ENCODE measurements at places on chromosomes 6 and 20.
A peak's percentile ranks its signal among the peaks of the same experiment; 100 is the strongest.

DNA sequence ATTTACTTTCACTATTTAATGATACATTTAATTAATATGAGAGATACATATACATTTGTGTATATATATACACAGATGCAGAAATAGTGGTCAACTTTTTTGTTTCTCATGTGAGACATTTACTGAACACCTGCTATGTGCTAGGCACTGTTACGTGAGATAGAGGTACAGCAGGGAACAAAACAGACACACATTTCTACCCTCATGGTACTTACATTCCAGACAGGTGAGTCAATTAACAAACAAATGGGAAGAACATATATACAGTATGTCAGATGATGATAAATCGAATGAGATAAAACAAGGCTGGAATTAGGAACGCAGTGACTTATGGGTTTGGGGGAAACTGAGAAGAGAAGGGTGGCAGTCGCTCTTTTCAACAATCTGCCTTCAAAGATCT lies 5.1 kb downstream of the TFB1M start:
- DNase-seq: no peak

GRCh38 chr6:54014440-54014839 lies 96.8 kb upstream of the MLIP start:
- no peak for DNase-seq

DNA sequence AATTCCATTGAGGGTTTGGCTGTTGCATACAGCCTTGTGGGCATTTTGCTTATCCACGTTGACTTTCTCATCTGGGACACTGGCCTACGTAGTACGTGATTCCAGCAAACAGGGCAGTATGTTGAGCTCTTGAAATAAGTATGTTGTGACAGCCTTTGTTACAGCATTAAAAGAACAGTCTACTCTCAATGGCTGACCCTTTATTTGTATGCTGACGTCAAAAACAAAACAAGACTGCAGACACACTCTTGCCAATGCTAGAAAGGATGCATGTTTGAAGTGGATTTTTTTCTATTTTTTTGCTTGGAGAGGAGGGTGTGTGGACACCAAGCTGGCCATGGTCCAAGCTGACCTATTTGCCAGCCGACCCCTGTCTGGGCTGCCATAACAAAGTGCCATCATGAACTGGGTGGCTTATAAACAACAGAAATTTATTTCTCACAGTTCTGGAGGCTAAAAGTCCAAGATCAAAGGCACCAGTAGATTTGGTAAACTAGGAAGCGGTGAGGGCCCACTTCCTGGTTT lies 10.8 kb upstream of the SNHG17 start:
- DNase-seq: no peak

- no peak for DNase-seq
Measured at GRCh38 chr6:158512809-158513208, 47.1 kb upstream of the TMEM181 start.

GRCh38 chr6:81630719-81631118 lies 121.8 kb downstream of the TENT5A start:
- DNase-seq: no peak

- no peak for DNase-seq
Measured at GRCh38 chr20:22582386-22582963, 1.9 kb downstream of the FOXA2 start.

GRCh38 chr20:43558412-43559146 lies at the start of gene SGK2:
Gene SGK2, plus strand, starts transcription at chr20:43559027. Its CDS starts 7,469 bp downstream, at chr20:43566496.
- no peak for DNase-seq

DNA sequence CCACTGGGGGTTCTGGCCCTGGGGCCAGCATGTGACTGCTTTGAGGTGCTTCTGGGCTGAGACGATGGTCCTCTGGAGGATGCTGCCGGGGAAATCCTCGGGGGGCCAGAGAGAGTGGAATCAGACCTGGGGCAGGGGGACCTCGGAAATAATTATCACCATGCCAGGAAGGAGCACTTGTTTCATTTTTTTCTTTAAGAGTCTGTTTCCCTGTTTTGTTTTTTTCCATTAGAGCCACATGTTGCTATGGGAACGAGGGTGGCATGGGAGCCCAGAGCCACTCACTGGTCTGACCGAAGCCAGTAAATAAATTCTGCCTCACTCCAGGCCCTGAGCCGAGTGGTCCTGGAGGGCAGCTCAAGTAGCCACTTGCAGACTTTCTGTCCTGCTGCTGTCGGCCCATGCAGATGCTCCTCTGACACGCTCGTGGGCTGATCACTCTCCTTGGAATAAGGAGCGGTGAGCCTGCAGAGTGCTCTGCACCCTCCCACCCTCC lies 365.1 kb downstream of the ZFAND3 start:
- no peak for DNase-seq

GRCh38 chr6:16049168-16049567 lies 79.7 kb upstream of the MYLIP start:
- DNase-seq: no peak

- no peak for DNase-seq
Measured at GRCh38 chr6:166998256-166999144, 697 bp upstream of the CEP43 start.

DNA sequence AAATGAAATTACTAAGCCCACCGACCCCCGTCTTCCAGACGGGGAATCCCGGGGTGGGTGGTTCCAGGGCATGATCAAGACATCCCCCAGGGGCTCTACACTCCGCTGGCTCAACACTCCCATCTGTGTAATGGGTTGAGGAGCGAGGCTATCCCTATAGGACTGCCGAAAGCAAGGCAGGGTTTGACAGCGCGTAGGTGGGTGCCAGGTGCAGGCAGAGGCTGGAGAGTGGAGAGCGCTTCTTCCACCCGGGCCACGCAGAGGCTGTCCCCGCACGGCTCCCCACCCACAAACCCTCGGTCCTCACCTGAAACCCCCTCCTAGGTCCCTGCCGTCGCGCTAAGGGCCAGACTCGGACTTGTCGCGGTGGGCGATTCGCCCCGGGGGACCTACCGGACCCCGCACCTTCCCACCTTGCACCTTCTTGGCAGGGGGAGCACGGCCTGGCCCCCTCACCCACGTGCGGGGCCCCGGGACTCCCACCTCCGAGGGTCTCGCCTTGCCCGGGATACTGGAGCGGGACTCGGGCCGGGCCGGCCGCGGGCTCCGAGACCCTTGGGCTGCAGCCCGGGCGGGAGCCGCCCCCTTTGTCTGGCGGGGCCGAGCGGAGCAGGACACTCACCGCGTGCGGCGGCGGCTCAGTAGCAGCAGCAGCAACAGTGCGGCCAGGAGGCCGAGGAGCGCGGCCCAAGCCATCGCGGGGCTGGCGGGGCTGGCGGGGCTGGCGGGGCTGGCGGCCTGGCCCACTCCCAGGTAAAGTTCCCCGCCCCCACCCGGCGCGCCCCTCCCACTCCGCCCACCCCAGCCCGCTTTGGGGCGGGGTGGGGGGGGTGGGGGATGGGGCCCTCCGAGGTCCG lies at the start of gene PTGIS:
PTGIS (minus strand) TSS at position 717 of the 857 bp plus-strand sequence; CDS start at position 696, 21 bp downstream.
- no peak for DNase-seq

DNA sequence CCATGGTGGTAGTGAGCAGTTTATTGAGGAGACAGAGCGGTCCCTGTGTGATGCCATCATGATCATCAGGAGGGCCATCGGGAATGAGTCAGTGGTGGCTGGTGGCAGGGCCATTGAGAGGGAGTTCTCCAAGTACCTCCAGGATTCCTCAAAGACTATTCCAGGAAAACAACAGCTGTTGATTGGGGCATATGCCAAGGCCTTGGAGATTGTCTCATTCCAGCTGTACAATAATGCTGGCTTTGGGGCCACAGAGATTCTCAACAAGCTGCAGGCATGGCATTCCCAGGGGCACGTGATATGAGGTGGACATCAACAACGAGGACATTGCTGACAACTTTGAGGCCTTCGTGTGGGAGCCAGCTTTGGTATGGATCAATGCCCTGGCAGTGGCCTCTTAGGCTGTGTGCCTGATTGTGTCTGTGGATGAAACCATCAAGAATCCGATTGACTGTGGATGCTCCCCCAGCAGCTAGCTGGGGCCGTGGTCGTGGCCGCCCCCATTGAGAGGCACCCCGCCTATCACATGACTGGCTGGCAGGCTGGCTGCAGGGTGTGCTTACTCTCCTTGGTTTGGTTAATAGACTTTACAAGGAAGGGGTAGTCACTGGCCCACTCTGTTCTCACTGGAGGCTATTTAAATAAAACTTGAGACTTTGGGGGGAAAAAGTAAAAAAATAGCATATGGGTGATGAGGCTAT lies 16.7 kb downstream of the RAET1E start:
- no peak for DNase-seq

GRCh38 chr20:42484335-42484734 lies 705.4 kb downstream of the PTPRT start:
- peak; percentile 64 for DNase-seq

DNA sequence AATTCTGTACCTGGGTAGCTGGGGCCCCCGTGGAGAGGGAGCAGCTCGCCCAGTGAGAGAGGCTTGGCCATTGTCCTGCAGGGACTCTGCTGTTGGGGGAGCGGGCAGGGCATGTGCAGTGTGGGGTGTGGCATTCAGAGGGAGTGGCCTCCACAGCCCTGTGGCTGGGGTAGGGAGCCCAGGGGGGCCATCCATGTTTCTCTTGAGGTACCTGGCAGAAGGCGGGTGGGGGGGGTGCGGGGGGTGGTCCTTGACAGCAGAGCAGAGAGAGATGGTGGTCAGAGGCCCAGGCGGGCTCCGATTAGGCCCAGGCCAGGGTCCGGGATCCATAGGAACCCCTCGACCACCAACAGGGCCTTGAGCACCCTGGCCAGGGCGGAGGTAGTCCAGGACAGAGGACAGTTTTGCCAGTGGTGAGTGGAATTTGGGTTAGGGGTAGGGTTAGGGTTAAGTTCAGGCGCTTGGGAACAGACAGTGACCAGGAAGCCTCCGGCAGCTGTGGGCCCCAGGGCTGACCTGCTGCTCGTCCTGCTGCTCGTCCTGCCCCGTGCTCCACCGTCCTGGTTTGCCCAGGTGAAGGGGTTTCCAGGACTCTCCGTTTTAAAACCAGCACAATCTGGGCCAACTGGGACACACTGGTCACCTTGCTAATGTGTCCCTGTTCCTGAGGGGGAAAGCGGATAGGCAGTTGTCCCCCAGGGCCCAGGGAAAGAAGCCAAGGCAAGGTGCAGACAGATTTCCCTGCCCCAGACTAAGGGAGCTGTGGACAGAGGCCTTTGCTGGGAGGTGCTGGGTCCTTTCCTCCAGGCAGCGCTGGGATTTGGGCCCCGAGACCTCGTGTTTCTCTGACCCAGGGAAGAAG lies 24.8 kb upstream of the MYT1 start:
- no peak for DNase-seq

GRCh38 chr6:129959358-129959930 lies 58.9 kb upstream of the L3MBTL3 start:
- no peak for DNase-seq

- no peak for DNase-seq
Measured at GRCh38 chr6:133555685-133556084, 314.5 kb downstream of the EYA4 start.

DNA sequence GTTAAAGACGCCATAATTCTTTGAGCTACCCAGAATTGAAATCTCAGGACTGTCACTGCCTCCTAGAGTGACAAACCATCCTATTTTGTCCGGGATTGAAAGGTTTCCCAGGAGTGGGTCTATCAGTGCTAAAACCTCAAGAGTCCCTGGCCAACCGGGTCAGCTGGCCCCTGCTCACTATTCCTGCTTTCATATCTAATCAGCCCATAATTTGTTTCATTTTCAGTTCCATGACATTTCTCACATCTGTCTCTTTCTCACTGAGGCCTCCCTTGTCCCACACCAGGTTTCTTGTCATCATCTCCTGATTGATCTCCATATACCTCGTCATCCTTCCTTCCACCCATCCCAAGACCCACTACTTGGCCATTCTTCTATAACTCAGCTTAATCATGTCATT lies 98.2 kb downstream of the SLC35B3 start:
- no peak for DNase-seq

GRCh38 chr6:32472781-32473375 lies 33.2 kb downstream of the HLA-DRA start:
- no peak for DNase-seq

DNA sequence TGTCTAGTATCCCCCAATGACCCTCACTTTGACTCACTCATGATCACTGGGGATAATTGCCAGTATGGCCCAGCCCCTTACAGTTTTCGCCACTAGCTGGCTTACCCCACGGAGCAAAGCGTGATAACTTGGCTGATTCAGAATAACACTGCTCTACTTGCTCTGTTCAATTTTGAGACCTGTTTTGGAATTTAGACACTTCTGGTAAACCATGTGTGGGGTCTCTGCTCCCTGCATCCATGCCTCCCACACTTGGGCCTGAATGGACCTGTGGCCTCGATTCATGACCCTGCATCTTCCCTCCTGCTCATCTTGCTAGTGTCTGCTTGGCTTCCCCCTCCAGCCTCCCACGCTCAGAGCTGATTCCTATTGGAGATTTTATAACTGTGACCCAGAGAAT lies 48.9 kb downstream of the FOXA2 start:
- DNase-seq: no peak

- no peak for DNase-seq
Measured at GRCh38 chr6:159716247-159717096, 10.8 kb upstream of the WTAP start.

DNA sequence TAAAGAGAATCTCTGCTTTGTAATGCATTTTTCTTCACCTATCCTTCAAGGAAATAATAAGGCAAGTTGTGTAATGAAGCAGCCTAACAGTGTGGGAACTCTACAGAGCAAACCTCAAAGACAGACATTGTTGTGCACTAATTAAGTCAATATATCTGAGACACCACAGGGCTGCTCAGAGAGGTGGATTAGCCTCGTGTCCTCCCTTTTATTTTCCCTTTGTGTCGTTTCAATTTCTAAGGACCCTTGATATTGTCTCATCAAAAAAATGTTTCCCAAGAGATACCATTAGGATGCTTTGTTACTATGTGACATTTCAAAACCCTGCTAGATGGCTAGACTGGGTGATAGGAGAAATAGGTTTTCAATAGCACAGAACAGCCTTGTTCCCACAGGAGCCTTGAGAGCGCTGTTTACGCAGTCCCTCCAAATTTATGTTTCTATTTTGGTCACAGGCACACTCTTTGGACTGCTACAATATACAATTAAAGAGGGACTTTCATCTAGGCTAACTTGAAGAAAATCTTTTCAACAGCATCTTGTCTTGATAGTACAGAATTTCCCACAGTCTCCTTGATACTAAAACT lies 23.1 kb downstream of the UBE3D start:
- no peak for DNase-seq

- no peak for DNase-seq
Measured at GRCh38 chr6:33428966-33429749, 9.3 kb downstream of the SYNGAP1 start.

GRCh38 chr6:10071631-10072220 lies 343.1 kb downstream of the TFAP2A start:
- no peak for DNase-seq

DNA sequence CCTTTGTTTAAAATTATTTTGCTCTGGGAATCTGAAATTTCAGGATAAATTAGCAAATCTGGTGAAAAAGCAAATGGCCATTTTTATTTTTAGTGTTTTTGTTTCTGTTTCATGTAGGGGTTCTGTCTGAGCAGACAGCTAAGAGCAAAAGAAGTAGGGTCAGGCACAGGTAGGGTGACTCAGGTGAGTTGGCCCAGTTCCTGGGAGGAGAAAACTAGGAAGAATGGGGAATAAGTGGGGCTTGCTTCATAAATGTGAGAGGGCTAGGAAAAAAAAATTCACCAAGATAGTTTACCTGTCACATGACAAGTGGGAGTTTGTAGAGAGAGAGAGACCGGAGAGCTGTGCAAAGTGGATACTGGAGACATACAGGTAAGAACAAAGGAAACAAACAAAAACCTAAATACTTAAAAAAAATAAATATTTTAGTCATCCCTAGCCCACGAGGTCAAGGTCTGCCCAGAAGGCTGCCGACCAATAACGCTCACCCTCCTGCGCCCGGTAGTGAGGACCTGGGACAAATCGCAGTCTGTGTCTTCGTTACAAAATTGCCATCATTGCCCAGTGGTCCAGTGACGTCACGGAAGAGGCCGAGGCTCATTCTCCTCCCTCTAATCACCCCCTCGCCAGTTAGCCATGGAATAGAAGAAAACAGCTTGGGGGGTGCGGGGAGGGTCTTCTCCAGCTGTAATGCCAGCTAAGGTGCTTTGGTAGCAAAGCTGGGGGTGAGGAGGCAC lies 2.3 kb downstream of the THBD start:
- no peak for DNase-seq
